Pulmonary artery endothelial cell (primary cell): ENCODE measurements at places on chromosomes 1 and 21.
A peak's percentile ranks its signal among the peaks of the same experiment; 100 is the strongest.

- no peak for DNase-seq
Observed at GRCh38 chr1:40281853-40282252, 23.8 kb downstream of the ZMPSTE24 start.

GRCh38 chr1:110700767-110701166 is 26.0 kb upstream of the KCNA3 start:
- DNase-seq: no peak

DNA sequence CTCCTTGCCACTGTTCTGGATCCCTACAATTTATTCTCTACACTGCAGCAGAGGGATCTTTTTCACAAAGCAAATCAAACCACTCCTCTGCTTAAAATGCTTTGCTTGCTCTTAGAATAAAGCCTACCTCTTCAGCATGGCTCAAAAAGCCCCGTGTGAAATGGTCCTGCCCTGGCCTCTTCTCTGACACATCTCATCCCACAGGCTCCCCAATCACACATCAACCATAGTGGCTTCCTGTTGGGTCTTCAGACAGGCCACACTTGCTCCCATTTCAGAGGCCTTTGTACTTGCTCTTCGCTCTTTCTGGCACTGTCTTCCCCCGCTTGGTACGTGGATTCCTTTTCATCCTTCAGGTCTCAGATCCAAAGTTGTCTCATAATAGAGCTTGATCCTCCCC is 44.3 kb upstream of the PLXNA2 start:
- DNase-seq: no peak

- DNase-seq: no peak
Observed at GRCh38 chr21:33825915-33826314, 89.7 kb downstream of the ATP5PO start.

- no peak for DNase-seq
Observed at GRCh38 chr1:93148001-93148400, 32.2 kb downstream of the TMED5 start.

DNA sequence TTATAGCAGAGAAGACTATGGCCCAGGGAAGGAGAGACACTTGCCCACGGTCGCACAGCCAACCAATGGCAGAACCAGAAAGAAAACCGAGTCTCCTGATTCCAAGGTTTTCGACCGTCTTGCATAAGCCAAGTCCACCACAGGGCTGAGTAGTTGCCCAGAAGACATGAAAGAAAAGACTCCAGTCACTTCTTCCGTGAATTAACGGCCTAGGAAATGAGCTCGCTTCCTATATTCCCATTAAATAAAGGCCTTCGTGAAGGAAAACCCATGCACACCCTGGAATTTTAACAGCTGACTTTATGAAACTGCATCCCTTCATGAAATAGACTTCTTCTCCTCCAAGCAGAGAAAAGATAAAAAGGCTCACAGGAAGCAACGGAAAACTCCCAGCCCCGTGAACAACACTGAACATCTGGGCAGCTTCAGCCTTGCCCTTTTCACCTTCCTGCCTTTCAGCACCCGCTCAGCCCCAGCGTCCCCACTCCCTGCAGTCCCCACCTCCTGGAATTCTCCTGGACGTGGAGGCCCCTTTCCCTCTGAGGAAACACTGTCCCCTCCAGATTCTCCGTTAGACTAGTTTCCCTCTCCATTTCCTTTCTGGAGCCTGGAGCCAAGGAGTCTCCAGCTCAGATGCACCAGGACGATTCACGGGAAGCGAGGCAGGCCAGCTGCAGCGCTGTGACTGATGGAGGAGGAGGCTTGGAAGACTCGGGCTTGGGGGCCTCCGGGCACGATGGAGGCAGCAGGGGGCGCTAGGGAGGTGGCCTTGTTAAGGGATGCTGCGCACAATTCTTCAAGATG is 2.7 kb upstream of the MYOC start:
- DNase-seq: peak; percentile 51

GRCh38 chr1:187168297-187168696 is 339.5 kb downstream of the PLA2G4A start:
- DNase-seq: no peak

GRCh38 chr1:215079456-215079855 is 3.1 kb upstream of the KCNK2 start:
- DNase-seq: no peak

- DNase-seq: peak; percentile 60
Observed at GRCh38 chr1:209926045-209926444, 12.0 kb upstream of the SYT14 start.

- no peak for DNase-seq
Observed at GRCh38 chr1:236353813-236354212, 40.3 kb upstream of the EDARADD start.

GRCh38 chr21:42544544-42544943 is 30.9 kb downstream of the SLC37A1 start:
- DNase-seq: no peak

- DNase-seq: no peak
Observed at GRCh38 chr1:184597650-184598357, 156.9 kb downstream of the EDEM3 start.

DNA sequence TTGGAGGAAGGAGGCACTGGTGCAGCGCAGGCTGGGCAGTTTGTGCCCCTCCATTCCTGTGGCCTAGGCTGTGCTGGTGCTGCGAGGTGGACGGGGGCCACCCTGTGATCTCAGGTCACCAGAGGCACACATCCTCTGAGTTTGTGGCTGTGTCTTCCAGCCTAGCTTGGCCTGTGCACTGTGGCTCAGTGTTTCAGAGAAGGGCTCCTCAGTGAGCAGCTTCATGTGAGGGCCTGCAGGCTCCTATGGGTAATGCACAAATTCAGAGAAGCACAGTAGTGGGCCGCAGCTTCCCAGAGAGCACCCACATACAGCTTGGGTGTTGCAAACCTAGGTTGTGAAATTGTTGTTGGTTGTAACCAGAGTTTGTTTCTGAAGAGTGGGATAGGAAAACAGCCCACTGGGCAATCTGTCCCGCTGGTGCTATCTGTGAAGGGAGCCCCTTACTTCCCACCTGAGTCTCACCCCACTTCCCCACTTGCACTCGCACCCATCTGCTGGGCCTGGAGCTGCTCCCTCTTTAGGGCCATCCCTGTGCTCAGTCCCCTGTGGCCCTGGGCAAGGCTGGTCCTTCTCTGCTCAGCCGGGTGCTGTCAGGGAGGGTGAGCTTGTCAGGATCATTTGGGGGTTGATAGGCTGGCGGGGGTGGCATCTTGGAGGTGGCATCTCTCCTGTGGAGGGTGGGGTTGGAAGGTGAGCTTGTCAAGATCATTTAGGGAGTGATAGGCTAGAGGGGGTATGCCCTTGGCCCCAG is 30.2 kb downstream of the SNAP47 start:
- DNase-seq: no peak

DNA sequence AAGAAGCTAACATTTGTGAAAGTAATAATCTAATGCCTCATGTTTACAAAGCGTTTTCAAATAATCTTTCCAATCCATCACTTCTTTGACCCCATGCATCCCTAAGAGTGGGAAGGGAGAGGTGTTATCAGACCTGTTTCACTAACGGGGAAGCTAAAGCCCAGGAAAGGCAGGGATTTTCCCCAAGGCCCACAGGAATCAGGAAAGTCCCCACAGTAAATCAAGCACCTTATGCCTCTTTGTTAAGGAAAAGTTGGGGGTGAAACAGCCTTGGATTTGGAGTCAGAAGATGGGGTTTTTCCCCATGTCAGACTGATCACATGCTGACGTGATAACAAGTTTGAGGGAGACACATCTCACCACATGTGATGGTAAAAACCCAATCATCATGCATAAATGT is 20.0 kb upstream of the ANGPTL7 start:
- no peak for DNase-seq

DNA sequence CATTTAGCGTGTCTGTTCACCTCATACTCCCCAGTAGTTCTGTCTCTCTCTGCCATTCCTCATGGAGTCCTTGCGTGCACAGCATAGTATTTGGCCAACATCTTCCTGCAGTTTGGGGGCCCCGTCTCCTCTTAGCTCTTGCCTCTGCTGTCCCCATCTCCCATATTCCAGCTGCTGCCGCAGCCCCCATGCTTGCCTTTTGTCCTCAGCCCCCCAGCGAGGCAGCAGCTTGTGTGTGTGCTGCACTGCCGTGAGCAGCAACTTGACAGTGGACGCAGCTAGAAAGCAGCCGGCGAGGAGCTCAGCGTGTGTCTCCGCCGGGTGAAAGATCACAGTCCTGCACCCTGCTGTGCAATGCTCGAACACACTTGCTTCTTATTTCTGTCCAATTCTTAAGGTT is 164.2 kb upstream of the COL6A1 start:
- DNase-seq: no peak

- no peak for DNase-seq
Observed at GRCh38 chr1:29384496-29385015, 148.2 kb downstream of the PTPRU start.

DNA sequence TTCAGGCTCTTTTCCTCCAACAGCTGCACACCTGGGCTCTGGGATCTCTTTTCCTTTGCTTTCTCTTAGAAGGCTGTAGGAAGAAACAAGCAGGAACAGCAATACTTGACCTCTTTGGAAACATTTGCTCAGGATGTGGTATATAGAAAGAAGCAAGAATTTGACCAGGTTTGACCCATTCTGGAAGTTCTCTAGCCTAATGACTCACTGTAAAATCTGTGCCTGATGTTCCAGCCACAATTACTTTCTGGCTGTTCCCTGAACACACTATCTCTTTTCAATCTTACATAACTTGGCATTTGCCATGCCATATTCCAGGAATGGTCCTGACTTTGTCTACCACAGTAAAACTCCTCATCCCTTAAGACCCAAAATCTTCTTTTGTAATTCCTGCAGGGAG is 419.9 kb upstream of the DAB1 start:
- no peak for DNase-seq

GRCh38 chr1:221356693-221357092 is 385.2 kb downstream of the DUSP10 start:
- DNase-seq: no peak

DNA sequence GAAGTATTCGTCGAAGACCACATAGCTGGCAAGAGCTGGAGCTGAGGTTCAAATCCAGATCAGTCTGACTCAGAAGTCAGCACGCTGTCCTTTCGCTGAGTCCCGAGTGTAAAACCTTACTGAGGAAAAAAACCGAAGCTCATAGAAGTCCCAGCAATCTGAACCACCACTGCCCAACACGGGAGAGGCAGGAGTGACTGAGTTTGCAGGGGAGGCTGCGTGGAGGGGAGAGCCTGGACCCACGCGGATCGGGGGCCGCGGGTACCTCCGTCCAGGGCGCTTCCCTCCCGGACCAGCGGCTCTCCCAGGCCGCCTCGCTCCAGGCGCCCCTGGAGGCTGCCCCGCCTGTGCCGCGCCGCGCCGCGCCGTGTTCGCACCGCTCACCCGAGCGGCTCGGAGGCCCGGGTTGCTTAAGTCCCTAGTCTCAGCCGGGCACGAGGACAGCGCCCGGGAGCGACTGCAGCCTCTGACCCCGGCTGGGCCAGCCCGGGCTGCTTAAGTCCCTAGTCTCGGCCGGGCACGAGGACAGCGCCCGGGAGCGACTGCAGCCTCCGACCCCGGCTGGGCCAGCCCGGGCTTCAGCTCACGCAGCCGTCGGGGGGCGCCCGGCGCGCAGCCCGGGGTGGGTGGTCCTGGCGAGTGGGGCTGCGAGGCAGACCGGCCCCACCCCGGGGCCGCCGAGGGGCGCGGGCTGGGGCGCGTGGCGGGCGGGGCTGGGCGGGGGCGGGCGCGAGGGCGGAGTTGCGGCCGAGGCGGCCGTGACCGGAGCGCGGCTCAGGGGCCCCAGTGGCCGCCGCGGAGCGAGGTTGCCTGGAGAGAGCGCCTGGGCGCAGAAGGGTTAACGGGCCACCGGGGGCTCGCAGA is at the start of gene ADAMTSL4:
Gene ADAMTSL4, plus strand, starts transcription at position 777 of the 864 bp plus-strand sequence. CDS start 2,881 bp downstream, outside the sequence.
- no peak for DNase-seq

- no peak for DNase-seq
Observed at GRCh38 chr1:39907528-39908453, 6.1 kb upstream of the MYCL start.

DNA sequence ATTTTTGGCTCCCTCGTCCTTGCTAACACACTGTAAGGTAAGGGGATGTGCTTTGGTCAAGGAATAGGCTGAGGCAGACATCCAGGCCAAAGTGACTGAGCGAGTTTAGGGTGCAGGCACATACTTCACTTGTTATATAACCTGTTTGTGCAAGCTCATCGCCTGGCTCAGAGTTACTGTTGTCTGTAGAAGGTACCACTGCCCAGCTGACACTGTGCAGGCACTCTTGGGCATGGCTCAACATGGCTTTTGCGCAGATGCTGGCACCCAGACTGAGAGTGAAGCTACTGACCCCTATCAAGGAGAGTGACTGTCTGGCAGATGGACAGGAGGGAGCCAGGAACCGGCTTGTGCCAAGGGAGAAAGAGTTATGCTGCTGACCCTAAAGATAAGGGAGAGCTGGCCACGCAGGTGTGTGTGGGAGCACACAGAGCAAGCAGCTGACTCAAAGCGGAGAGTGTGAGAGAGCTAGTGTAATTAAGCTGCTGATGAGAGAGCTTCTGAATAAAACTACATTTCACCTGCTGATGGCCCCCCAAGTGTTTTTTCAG is 307.3 kb upstream of the USP24 start:
- DNase-seq: no peak

DNA sequence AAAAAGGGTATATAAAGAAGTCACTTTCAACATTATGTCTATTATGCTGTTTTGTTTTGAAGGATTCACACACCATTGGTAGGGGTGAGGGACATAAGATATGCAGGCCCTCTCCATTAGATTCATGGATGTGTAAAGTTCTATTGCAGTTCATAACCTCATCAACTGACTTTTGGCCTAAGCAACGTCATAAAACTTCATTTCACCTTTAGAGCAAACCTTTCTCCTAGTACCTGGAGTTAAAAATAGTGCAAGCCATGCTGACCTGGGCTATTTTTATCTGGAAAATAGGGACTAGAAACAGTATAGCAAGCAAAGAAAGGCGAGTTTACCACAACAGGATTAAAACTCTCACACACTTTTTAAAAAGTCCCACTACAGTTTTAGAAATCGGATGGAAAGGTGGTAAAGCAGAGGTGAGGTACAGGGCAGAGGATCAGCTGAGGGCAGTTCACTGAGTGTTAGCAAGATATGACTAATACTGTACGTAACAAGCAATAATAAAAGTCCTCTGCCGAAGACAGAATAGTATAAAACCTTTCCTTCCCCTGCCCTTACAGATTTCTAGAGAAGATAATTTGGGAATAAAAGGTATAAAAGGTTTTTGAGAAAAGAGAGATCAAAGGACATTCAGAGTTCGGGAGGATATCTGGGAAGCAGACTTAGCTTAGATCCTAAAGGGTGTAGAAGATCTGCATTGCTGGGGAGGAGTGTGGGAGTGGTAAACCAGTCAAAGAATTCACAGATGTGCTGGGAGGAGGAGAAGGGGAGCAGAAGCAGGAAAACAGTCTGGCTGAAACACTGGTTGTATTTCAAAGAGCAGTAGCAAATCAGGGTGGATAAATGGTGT is 14.3 kb downstream of the EGLN1 start:
- DNase-seq: no peak

DNA sequence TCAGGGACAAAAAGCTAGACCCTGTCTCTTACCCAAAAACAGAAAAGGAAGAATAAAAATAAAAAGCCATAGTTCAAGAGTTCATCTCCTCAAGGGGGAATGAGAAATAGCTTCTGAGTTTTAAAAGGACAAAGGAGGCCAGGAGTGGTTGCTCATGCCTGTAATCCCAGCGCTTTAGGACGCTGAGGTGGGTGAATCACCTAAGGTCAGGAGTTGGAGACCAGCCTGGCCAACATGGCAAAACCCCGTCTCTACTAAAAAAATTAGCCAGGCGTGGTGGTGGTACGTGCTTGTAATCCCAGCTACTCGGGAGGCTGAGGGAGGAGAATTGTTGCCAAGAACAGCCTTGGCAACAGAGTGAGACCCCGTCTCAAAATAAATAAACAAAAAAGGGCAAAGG is 38.6 kb upstream of the CPLANE2 start:
- DNase-seq: no peak
